ENCODE measurements at places on chromosomes 2 and 18.

DNA sequence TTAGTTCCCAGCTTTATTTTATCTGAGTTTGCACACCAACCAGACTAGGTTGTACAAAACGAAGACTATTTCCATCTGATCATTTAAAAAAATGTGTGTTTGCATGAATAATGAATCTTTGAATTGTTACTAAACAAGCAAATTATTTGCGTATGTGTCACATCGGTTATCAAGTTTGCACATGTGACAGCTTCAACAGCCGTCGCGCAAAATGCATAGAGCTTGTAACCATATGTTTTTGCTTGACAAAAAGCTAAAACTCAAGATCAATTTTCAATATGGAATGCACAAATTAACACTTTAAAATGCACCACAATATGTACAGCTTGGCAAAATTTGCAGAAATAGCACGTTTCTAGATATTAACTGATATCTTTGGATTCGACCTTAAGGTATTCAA lies 184.1 kb downstream of the PTGR3 start:
- DNase-seq = no peak

DNA sequence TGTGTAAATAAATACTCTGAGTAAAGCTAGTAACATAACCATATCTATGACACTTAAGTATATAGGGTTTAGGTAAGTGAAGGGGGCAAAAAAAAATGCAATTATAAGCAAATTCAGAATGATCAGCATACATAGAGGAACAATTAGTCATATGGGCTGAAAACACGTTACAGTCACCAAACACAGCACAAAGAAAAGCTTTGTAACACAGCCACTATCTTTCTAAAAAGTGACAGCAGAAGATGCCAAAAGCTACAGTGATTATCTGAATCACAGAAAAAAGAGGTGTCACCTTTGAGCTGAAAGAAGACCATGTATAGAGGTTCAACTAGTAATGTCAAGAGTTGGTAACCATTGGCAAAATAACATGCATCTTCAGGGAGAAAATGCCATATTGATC lies 115.5 kb downstream of the ERBB4 start:
- no peak for DNase-seq

DNA sequence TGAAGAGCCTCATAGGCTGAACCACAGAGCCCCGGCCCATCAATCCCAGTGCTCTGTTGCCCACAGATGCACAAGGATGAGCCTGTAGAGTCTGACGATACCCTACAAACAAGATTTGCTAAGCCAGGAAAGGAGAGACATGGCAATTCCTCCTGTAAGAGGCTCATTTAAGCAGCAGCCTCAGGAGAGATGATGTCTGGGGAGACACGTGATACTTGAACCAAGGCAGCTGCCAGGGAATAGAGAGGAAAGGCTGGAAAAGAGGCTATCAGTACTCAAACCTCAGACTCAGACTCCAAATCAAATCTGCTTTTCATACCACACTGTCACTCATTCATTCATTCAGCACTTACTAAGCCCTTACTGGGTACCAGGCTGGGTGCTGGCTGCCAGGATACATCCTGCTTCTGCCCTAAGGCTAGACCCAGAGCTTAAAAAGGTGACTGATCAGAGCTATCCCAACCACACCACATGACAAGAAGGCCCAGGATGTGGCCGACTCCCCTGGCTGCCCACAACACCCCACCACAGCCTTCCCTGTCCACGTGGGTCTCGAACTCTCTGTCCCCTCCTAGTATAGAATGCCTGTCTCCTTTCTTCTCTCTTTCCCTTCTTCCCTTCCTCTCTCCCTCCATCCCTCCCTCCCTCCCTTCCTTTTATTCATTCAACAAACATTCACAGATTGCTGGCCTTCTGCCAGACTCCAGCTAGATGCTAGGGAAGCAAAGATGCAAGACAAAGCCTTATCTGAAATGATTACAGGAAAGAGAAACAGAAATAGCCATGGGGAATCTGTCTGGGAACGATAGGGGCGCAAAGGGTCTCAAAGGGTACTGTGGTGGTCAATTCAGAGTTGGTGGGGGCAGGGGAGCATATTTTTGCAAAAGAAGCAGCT lies 23.4 kb upstream of the KCNK3 start:
- no peak for DNase-seq

GRCh38 chr2:220628252-220628651 lies 943.9 kb downstream of the EPHA4 start:
- no peak for DNase-seq

DNA sequence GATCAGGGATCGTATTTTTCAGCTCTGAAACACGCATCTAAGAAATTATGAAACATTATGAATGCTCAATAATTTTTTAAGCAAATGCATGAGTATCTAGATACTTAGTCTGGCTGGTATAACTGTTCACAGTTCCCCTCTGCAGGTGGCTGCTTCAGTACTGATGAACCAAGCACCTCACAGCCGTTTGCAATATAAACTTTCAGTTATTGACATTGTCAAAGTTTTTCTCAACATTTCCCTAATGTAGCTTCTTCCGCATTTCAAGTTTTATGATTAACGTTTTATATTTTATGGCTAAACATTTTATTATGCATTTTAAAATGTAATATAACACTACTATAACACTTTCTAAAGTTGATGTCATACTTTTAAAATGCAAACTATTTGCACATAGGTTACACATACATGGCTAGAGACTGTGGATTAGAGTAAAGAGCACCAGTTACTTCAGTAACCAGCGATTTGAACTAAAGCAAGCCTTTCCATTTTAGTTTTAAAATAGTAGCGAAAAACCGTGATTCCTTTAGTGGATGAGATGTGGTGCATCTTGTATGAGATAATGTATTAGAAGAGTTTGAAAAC lies 495.4 kb downstream of the XIRP2 start:
- no peak for DNase-seq

DNA sequence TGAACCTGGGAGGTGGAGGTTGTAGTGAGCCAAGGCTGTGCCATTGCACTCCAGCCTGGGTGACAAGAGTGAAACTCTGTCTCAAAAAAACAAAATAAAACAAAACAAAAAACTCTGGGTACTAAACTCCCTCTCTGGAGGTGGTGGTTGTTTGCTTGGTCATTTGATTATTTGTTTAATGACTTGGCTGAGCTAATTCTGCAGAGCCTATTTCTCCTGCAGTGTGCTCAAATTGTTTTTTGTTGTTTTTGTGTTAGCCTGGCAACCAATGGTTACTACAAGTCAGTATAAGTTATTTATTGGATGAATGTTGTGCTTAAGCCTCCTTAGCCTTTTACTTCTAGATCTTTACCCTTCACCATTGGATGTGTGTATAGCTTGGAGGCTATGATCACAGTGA lies 387.5 kb downstream of the ADCYAP1 start:
- DNase-seq = no peak

GRCh38 chr2:157890969-157891642 lies 15.0 kb upstream of the ACVR1 start:
- DNase-seq = no peak

- peak; percentile 21 for DNase-seq
Observed at GRCh38 chr2:105756435-105756834, 11.7 kb downstream of the NCK2 start.

DNA sequence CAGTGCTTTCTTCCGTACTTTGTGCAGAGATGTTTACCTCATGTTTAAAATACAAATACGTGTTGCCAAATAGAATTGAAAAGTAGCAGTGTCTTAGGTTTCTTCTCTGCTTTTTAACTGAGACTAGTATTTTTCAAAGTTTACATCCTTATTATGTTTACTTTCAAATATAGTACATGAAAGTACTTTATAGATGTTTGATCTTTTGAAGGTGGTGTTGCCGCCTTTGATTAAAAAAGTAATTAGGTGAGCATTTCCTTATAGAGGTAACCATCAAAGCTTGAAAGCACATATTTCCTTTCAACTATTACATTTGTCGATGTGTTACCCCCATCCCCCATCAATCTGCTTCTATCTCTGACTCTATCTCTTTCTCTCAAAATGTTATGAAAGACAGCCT lies 87.0 kb downstream of the CERS6 start:
- DNase-seq = no peak

- DNase-seq = no peak
Observed at GRCh38 chr2:232652505-232652851, 19.1 kb downstream of the EFHD1 start.

DNA sequence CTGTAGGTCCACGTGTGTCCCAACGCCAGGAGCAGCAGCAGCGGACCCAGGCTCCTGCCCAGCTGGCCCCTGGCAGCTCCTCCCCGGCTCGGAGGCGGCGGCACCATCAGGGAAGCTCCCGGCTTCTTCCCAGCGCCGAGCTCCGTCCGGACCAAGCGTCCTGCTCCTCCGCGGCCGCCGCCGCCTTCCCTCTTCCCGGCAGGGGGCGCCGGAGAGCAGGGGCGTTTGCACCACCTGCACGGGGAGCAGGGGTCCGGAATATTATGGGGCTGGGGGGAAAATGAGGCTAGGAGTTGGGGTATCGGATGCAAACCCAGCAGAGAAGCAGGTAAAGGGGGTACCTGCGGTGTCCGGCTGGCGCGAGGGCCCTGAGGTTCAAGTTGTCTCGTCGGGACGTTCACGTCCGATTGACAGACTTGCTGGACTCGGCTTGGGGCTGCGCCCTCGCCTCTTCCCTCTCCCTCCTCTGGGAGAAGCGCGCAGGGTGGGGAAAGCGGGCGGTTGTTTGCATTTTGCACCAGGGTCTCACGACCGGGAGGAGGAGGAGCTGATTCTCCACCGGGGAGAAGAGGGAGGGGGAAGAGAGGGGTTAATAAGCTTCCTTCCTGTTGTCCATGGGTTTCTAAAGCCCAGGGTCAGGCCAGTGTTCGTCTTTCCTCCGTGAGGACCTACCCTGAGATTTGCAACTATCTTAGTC lies at the start of gene CCBE1:
TSS of gene CCBE1 (minus strand) at position 188 of the 697 bp plus-strand sequence.
- DNase-seq = peak; percentile 74

- DNase-seq = no peak
Observed at GRCh38 chr18:10416065-10416464, 38.4 kb upstream of the APCDD1 start.

DNA sequence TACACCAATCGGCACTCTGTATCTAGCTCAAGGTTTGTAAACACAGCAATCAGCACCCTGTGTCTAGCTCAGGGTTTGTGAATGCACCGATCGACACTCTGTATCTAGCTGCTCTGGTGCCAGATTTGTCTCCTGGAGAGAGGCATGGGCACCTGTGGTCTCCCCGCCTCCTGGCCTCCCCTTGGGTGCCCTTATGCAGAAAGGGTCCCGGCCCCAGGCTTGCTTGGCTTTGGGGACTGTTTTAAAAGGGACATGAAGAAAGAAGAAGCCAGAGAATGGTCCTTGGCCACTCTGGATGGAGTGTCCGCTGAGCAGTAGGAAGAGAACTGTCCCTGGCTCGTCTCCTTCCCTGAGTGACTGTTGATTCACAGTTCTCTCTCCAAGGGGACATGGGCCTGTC lies 11.5 kb upstream of the ALPP start:
- DNase-seq = no peak

DNA sequence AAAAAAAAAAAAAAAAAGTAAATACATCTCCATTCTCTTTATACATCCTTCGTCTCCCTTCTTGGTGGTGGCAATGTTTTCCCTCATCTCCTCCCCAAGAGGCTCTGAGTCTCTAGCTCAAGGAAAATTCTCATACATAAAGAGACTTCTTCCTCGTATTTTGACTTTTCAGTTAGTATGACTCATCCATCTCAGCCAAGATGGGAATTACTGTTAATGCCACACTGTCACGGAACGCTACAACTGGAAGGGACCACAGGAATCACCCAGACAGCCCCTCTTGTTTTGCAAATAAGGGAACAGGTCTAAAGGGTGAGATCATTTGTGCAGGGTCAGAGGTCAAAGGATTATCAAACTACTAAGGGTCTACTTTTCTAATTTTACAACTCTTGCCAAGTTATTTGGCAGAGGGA lies 19.5 kb downstream of the NFE2L2 start:
- no peak for DNase-seq

DNA sequence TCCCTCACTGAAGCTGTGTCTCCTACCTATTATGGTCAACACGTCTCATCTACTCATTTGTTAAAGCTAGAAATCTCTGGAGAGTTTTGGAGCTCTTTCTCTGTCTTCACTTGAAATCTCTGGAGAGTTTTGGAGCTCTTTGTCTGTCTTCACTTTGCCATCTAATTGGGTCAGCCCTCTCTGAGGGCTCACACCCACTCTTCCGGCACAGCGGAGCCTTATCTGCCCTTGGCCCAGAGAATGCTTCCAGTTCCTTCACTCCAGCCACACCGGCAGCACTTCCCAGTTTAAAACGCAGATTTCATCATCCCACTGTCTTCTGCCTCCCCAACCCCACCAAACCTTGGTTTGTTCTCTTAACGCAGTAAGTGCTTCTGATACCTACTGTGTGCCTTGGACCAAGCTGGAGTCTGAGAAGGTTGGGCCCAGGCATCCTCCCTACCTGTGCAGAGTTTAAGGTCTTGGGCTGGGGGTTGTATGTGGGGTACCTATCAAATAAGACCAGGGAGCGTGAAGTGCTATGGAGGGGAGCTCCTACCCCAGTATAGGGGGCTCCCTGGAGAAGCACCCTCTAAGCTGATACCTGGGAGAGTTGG lies 5.0 kb downstream of the HPCAL1 start:
- no peak for DNase-seq

GRCh38 chr2:240300261-240300821 lies 135.1 kb upstream of the GPC1 start:
- peak; percentile 3 for DNase-seq

DNA sequence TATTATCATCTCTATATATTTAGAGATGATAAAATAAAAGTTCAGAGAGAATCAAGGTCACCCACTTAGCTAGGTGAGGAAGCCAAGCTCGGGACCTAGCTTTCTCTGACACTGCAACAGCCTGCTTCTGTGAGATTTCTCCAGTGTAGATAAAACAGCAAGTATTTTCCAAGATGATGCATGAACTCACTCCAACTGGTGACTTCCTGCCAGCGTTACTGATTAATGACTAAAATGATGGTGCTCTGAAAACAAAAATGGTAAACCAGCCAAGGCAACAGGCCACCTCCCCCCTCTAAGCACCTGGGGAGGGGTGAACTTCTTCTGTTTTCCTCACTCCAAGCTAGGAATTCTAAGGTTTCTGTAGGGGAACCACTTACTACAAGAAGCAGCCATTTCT lies 510.2 kb upstream of the ID2 start:
- no peak for DNase-seq

GRCh38 chr2:239372835-239373234 lies 28.0 kb downstream of the HDAC4 start:
- no peak for DNase-seq

- no peak for DNase-seq
Observed at GRCh38 chr2:175402571-175402970, 221.1 kb upstream of the ATP5MC3 start.

DNA sequence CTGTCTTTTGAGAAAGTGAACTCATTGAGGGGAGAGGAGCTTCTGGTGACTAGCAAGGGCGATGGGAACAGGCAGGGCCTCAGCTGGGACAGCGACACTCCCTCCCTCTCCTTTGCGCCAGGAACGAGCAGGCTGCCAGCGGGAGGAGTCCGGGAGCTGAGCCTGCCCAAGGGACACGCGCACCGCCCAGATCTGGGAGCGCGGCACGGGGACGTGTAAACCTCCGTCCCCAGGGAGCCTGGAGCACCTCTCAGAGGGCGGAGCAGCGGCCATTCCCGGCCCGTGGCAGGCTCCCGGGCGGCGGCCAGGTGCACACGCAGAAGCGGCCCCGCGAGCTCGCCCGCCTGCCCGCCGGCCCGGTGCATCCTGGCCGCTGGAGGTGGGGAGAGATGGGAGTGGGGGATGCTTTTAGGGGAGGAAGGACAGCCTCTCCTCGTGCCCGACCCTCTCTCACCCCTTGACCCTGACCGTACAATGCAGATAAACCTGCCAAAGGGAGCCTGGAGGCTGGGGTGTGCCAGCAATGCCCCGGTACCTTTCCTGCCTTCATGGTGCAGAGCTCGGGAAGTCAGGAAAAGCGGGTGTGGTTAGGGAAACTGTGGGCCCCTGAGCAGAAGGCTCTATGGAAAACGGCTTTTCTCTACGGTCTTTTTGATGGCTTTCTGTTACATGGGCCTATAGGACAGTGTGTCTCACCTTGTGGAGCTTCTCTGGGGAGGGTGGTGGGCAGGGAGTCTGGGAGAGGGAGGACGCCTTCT lies 2.2 kb downstream of the AQP4 start:
- DNase-seq = no peak
